ENCODE measurements at places on chromosomes 13 and 19.
A peak's percentile ranks its signal among the peaks of the same experiment; 100 is the strongest.

DNA sequence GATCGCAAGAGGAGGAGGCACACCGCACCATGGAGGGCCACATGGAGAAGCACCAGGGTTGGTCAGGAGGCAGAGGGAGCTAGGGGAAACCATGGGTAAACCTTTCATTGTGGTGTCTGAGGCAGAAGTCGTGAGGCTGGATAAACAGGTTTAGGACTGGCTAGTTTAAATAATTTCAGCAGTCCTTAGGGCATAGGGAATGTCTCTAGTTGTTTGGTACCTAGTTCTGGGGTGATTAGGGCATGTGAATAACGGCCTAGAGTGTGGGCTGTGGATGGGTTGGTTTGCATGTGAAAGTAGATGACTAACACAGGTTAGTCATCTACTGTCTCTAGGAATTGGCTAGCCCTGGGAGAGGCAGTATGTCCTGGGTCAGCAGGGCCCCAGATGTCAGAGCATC, 102.3 kb downstream of the STOML3 start:
- no peak for DNase-seq

GRCh38 chr13:40613914-40614313, 52.5 kb downstream of the FOXO1 start:
- DNase-seq = no peak

- DNase-seq = no peak
These were observed 56.9 kb downstream of the MLLT1 start for GRCh38 chr19:6222884-6223283.

DNA sequence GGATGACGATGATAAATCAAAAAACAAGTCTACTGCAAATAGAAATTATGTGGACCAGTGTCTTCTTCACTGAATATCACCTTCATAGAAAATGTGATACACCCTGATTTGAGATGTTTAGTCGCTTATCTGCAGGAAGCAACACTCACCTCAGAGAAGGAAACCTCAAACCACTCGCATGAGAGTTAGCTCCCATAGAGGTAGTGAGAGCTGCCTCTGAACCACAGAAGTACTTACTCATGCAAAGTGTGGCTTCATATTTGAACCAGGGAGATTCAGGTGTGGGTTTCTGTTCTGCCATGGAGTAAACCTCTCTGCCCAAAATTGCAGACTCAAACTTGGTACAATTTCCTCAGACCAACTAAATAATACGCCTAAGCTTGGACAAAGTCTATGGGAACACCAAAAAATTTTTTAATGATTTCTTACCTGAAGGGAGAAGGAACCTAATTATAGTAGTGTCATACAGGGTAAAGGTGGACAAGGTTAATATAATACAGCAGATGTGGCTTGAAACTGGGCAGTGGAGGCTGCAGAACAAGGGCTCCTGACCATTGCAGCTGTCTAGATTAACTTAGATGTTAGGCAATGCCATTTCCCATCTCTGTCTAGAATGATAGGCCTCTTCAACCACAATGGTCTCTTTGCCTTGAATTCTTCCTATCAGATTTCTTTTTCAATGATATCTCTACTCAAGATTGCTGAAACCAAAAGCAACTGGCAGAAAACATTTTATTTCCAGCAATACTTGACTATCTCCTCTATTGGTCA, 29.6 kb upstream of the RCBTB2 start:
- peak; percentile 85 for DNase-seq

- DNase-seq = peak; percentile 29
These were observed 47.3 kb upstream of the GPR183 start for GRCh38 chr13:99354371-99354951.

DNA sequence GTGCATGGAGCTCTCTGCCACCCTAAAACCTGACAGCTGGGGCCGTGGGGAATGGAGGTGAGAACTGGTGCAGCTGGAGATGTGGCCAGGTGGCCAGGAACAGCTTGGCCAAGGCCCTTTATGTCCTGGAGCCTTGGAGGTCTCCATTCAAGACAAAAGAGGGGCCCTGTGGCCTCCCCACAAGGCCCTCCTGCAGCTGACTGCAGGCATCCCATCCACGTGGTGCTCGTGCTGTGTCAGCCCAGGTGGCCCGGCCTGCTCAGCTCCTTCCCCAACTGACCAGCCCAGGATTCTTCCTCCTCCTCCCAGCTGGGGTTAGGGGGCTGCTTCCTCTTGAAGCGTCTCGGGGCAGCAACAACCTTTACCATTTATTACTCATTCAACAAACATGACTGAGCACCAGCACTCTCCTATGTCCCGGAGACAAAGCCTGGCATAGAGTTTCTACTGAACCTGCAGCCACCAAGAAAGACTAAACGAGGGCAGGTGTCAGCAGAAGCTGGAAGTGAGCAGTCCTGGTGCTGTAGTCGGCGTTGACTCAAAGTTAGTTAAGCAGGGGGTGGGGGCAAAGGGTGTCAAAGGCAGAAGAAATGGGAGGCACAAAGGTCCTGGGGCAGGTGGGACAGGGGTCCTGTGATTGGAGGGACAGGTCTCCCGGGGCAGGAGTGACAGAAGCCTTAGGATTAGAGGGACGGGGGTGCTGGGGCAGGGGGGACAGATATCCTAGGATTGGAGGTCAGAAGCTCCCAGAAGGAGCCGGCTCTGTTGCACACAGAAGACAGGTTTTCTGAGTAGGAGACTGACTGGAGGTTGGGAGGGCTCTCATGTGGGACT, 23.3 kb upstream of the C13orf46 start:
- no peak for DNase-seq

GRCh38 chr19:40533508-40533907, 43.2 kb upstream of the SHKBP1 start:
- no peak for DNase-seq

DNA sequence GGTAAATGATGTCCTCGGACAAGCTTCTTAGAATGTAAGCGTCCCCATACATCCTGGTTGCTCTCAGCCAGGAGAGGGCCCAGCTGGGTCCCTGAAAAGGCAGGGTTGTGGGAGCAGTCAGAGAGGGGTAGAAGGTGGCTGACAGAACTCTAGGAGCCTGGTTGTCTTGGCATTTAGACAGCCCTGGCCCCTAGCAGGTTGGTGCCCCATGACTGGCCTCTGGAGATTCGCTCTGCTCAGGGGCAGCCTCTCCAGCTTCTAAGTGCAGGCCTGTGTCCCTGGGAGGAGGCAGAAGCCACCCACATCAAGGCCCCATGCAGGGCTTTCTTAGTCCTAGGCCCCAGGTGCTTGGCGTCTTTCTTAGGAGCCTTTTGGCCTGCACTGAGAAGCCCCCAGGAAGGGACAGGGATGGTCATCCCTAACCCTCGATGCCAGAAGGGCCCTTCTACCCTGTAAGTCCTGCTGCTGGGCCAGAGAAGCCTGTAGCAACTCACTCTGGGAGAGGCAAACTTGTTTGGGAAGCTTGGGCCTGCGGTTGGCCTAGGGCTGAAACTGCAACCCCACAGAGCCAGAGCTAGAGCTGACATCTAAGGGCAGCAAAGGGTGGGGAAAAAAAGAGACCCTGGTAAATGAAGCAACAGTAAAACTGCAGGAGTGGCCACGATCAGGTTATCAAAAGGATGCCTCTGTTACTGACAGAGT, 2.8 kb upstream of the CDX2 start:
- no peak for DNase-seq

- DNase-seq = no peak
These were observed 222.1 kb downstream of the ZIC5 start for GRCh38 chr13:99749271-99750019.

DNA sequence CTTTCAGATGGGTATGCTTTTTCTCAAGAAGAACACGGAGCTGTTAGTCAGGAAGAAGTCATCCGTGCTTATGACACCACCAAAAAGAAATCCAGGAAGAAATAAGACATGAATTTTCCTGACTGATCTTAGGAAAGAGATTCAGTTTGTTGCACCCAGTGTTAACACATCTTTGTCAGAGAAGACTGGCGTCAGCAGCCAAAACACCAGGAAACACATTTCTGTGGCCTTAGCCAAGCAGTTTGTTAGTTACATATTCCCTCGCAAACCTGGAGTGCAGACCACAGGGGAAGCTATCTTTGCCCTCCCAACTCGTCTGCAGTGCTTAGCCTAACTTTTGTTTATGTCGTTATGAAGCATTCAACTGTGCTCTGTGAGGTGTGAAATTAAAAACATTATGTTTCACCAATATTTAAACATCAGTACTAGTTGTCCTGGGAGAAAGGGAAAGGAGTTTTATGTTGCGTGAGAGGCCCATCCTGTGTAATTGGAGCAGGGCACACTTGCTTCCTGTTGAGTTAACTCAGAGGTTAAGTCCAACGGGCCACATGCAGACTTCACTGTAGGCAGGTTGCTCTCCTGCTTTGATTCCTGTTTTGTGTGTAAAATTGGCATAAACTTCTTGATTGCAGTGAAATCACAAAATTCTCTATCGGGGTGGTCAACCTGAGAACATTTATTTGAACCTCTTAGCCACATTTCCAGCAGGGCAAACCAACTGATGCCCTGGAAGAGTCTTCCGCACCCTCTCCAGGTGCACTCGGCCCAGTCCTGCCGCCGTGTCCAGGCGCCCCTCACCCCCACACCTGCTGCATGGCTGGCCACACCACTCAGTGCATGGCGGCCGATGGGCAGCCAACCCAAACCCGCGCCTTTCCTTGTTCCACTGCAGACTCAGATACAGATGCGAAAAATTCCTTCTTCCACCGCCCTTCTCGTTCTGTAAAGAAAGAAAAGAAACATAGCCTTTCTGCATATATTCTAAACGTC, 31.6 kb downstream of the SHISA2 start:
- no peak for DNase-seq

DNA sequence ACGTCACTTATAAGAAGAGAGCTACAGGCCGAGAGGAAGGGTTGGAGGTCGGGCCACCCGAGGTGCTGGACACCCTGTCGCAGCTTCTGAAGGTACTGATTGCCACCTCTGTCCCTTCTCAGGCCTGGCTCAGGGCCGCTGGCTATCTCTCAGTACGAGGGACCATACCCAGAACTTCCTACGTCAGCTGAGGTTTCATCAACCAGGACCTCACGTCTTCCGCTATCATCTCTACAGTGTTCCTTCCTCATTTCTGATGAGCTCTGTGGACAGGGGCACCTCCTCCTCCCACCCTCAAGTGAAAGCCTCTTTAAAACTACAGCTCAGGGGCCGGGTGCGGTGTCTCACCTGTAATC, 58.2 kb upstream of the USE1 start:
- peak; percentile 75 for DNase-seq

- DNase-seq = no peak
These were observed 1.8 kb downstream of the NXNL1 start for GRCh38 chr19:17458970-17459369.

DNA sequence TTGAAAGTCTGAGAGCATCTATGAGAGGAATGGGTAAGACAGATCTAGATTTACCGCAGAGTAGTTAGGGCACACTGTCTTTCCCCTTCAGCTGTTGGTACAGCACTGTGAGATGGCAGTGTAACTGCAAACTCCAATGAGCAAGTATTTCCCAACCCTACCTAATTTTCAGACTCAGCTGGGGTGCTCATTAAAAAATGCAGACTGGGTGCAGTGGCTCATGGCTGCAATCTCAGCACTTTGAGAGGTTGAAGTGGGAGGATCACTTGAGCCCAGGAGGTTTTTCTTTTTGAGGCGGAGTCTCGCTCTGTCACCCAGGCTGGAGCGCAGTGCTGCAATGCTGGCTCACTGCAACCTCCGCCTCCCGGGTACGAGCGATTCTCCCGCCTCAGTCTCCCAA, 12.6 kb downstream of the QPCTL start:
- DNase-seq = no peak

GRCh38 chr19:13806728-13807127, 11.5 kb downstream of the ZSWIM4 start:
- no peak for DNase-seq

DNA sequence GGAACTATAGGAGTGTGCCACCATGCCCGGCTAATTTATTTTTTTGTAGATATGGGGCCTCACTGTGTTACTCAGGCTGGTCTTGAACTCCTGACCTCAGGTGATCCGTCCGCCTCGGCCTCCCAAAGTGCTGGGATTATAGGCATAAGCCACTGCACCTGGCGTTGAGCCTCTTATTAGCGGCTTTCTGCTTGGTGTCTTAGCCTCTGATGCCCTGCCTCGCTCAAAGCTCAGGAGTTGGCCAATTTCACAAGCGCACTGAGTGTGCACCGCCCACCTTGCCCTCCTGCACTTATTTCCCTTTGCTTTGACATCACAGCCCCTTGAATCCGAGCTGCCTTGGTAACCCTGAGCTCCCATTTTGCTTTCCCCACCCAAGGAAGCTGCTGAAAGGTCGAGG, 10.1 kb downstream of the YIPF2 start:
- DNase-seq = no peak

- DNase-seq = no peak
These were observed 151.4 kb downstream of the PCCA start for GRCh38 chr13:100240109-100240779.

GRCh38 chr13:30745906-30746686, 10.8 kb downstream of the ALOX5AP start:
- peak; percentile 68 for DNase-seq

DNA sequence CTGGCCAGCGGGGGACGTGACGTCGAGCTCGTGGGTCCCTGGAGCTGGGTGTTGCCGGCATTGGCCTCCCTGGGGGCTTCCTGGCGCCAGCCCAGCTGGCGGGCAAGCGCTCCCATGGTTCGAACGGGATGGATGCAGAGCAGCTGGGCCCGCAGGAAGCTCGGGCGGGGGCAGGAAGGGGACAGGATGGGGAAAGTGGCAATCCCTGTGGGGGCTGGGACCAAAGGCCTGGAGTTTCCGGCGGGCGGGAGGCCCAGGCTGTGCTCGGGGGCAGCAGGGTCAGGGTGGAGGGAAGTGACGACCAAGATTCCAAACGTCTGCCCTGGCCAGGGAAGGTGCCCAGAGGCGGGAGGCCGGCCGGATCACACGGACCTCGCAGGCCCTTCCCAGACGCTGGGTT, 19.3 kb downstream of the PALM start:
- DNase-seq = no peak

GRCh38 chr13:24619282-24619681, 60.9 kb upstream of the ATP12A start:
- peak; percentile 78 for DNase-seq

GRCh38 chr13:99553033-99553432, 51.8 kb downstream of the TM9SF2 start:
- no peak for DNase-seq

- peak; percentile 76 for DNase-seq
These were observed 194.5 kb downstream of the KATNAL1 start for GRCh38 chr13:30112602-30113435.

GRCh38 chr19:35739275-35740107, 2.8 kb downstream of the IGFLR1 start:
- no peak for DNase-seq
